Activated CD8-positive, alpha-beta memory T cell treated with anti-CD3 and anti-CD28 coated beads for 4 hours (primary cell): ENCODE measurements at places on chromosomes 1 and 21.

DNA sequence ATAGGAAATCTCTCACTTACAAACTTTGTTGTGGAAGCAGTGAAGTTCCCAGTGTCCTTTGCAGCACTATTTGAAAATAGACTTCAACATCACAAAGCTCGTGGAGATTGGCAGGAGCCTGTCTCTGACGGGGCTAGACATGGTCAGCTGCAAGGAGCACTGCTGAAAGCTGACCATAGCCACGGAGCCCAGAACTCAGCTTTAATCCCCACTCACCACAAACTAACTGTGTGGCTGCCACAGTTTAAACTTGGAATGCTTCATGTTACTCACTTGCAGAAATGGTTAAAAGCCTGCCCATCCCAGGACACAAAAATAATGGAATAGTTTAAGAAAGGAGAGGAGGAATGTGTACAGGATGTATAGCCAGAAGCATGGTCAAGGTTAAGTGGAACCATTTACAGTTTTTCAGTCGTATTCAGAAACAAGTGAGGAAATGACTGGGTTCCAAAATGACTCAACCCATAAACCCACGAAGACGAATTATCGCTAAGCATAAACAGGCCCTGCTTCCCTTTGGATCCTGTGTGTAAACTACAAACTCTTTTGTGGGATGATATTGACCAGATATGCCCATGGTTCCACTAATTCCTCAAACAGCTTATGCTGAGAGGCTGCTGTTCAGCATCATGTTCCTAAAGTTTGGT lies 18.2 kb downstream of the DNALI1 start:
- DNase-seq = no peak

DNA sequence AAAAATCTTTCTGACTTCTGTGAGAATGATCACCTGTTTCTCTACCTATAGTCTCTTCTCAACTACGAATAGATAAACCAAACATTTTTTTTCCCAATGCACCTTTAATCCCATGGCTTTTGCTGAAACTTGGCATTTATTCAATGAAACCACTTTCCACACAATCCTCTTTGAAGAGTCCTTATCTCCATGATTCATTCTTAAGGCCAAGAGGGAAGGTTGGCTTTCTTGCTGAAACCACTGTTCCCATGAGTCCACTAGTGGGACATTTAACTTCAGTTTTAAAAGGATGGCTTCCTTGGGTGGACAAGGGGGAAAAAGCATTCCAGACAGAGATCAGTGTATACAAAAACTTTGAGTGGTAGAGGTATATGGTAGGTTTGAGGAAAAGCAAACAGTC lies 73.6 kb downstream of the CRB1 start:
- DNase-seq = no peak

DNA sequence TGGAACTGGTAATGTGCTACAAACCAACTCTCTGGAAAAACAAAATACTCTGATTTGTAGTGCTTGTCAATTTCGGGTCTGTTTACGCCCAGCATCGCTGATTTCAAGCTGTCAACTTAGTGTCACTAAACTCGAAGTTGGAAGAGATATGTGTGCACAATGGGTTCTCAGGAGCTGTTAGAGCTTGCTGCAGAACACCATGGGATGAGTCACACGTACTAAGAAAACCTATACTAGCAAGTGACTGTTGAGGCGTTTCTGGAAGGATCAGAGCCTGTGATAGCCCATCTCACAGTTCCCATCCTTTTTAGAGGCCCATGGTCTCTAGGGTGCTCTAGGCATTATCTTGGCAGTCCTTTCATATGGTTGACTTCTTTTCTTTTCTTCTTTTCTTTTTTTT lies 14.3 kb downstream of the GMEB1 start:
- DNase-seq = no peak

GRCh38 chr21:36254106-36254941 lies 65.7 kb upstream of the MORC3 start:
- no peak for DNase-seq

DNA sequence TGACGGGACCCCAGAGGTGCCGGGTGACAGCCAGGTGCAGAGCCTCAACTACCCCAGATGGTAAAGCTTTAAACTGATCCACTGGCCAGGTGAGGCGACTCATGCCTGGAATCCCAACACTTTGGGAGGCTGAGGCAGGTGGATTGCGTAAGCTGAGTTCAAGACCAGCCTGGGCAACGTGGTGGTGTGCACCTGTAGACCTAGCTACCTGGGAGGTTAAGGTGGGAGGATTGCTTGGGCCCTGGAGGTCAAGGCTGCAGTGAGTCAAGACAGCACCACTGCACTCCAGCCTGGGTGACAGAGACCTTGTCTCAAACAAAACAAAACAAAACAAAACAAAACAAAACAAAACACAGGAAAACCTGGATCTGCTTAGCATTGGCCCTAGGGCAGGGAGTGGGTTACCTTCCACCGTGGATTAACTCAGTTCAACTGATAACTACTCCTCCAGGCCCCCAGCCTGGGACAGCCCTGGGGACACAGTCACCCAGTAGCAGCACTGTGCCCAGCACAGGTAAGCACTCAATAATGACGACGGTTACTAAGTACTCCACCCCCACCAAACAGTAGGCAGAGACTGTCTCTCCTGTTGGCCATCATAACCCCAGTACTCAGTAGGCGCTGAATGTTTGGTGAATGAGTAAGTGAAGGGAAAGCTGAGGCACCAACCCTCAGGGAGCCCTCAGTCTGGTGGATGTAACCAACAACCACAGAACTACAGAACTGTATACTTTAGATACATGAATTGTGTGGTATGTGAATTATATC lies 21.6 kb downstream of the SLC66A1 start:
- no peak for DNase-seq

DNA sequence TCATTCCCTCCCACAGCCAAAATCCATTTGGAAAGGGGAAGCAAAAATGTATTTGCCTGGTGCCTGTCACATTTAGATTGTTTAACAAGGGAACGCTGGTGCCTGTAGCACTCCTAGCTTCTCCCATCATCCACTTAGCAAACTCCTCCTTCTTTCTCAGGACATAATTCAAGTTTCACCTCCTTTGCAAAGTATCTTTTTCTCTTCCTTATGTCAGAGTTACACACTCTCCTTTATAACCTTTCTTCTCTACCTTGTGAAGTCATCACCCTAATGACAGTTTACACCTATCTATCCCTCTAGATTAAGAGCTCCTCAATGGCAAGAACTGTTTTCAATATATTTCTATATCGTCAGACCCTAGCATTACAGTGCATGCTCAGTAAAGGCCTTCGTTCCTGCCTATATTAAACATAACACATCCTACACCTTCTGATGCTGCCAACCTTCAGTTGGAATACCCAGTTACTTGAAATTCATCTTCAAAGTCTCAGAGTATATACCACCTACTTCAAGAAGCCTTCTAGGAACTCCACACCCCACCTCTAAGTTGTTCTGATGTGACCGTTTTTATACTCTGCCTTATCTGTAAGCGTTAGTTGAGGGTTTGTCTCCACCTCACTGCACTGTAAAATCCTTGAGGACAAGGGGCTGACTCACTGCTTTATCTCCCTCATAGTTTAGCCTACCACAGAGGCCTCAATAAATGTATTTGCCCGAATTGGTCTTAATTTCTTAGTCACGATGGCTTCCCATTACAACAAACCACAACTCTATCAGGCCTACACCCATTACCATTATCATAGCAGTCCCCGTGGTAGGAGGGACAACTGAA lies 1.0 kb upstream of the EPS15 start:
- no peak for DNase-seq
